ENCODE measurements at places on chromosomes 7 and 10.

DNA sequence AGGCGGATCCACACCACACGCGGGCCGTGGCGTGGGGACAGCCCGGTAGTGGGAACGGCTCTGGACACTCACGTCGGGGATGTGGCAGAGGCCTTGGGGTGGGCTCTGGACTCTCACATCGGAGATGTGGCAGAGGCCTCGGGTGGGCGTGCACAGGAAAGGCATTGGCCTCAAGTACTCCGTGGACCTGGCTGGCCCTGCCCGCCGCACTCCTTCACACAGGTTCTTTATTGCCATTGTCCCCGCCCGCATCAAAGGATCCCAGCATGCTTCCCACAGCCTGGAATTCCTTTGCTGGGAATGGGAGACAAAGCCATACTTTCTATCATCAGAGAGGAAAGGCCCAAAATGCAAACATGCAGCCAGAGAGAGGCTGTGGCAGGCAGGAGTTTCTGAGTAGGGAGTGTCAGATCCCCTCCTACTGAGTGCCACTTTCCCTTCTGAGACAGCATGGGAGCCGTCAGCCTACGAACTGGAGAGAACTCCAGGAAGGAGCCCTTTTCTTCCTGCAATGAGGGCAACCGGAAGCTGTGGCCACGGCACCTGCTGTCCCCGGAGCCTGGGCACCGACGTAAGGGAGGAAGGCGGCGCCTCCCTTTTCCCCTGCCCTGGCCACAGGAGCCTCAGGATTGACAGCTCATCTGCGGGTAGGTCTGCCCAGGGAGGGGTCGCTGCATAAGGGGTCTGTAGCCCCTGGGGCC, 51.5 kb downstream of the RBM17 start:
- no peak for DNase-seq

- DNase-seq, result no peak
These were observed 226.0 kb downstream of the SFMBT2 start for GRCh38 chr10:7184660-7185366.

GRCh38 chr7:159198016-159198724, 53.5 kb upstream of the VIPR2 start:
- DNase-seq, result no peak

DNA sequence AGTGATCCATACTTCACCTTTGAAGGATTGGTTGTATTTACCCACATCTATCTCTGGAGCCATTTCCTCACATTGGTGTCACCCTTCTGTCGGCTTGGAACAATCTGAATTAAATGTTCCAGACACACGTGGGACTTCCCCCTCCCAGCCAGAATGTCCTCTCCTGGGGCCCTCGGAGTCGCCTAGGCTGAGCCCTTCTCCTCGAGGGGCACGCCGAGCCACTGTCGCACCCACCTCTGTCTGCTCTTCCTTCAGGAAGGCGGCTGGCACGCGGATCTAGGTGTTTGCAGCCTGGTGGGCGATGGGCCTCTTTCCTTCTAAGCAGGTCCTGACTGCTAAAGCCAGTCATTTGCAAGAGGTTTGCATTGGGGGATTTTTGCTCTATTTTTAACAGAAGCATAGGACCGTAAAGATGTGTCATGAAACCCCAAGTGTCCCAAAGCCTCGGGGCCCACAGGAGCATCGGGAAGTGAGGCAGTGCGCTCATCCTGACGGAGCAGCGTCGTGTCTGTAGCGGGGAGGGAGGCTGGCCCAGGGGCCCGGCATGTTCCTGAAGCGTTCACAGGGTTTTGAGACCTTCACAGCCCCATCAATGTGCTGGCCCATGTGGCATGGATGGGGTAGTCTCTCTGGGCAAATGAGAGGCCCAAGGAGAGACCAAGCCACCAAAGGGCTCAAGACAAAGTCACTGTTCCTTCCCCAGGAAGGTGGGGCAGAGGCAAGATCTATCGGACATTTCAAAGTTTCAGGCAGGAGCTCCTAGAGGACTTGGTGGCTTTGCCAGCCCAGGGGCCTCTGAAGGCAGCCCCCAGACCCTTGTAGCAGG, 86.7 kb downstream of the RGS10 start:
- no peak for DNase-seq

DNA sequence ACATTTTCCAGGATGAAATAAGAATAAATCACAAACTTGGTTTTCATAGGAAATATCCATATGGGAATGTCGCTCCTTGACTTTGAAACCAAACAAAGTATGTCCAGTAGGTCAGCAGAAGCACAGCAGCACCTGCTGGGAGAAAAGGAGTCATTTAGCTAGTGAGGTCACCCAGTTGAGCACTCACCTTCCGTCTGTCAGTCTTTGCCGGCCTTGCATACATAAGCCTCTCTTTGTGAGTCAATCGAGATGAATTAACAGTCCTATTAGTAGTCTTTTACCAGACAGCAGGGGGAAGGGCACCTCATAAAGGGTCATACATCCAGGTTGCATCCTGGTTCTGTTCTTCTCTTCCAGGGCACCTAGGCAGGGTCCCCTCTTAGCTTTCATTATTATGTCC, 232.5 kb upstream of the FZD1 start:
- no peak for DNase-seq

Measured in 8988T (cell line).